ENCODE measurements at places on chromosomes 12 and 14. TPM values are rescaled to one million over a fixed set of nuclear protein-coding genes. Genes with fewer than 3 reads are reported as not detected.

BTBD6 gene
- total RNA-seq, result 38.9 TPM

CAPZA3 gene
- not detected for total RNA-seq

OR6C6 gene
- not detected for total RNA-seq

IL22 gene
- not detected for total RNA-seq

ZC3H14 gene
- total RNA-seq, result 61.7 TPM
